Activated CD8-positive, alpha-beta memory T cell treated with anti-CD3 and anti-CD28 coated beads, Interleukin-2, amount 50 U/mL, for 48 hours (primary cell): ENCODE measurements at places on chromosomes 13 and 19.

DNA sequence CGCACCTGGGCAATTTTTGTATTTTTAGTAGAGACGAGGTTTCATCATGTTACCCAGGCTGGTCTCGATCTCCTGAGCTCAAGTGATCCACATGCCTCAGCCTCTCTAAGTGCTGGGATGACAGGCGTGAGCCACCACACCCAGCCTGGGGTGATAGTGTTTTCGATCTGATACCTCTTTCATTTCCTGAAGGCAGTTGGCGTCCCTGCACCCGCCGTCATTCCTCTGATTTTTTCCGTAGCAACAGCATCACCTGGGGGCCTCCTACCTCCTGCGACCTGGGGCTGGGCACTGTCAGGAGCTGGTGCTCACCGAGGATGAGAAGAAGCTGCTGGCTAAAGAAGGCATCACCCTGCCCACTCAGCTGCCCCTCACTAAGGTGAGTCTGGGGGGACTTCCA lies 10.8 kb downstream of the CREB3L3 start:
- no peak for DNase-seq

DNA sequence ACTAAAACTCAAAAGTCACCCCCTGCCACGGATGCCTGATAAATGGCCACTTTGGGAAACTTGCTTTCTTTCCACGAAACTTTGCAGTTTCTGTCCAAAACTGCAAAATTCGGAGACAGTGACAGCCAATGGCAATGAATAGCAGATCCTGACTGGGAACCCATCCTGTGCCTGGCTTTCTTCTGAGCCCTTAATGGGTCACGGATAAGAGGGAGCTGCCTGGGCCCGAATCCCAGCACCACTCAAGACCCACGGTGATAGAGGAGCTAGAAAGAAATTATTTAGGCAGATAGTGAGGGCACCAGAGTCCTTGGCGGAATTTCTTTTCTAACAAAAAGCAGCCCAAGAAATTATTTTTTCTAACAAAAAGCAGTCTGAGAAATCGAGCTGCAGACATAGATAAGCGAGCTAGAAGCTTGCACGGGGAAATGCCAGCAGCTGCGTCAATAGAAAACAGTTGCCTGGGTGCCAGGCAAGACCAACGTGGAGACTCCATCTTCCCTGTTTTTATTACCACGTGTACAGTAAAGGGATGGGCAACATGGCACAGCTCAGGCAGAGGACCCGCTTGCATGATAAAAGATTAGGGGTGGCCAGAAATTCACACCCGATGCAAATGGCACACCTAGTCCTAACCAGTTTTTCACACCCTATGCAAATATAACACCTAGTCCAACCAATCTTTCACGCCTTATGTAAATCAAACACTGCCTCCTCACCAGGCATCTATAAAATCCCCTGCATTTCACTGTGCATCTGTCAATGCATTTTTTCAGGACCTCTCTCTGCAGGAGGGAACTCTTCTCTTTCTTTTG lies 7.1 kb upstream of the HSH2D start:
- DNase-seq, result no peak

DNA sequence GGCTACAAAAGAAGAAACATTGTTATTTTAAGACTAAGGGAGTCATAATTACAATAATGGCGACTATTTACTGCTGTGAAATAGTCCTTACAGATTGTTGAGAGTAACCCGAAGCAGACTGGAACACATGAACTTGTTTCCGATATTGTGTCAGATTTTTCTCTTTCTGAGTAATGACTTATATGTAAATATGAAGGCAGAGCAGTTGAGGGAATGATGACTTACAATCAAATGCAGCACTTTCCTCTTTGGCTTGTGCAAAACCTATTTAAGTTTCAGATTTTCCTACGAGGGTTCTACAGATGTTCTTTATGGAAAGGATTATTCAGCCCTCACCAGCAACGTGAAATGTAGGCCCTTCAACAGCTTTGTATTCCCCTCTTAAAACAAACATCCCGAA lies 198.6 kb downstream of the RGCC start:
- DNase-seq, result no peak

- DNase-seq, result no peak
These were observed 2.3 kb downstream of the CD209 start for GRCh38 chr19:7744871-7745650.

- no peak for DNase-seq
These were observed 9.7 kb downstream of the MIDN start for GRCh38 chr19:1258163-1258492.

- no peak for DNase-seq
These were observed 1.1 kb upstream of the MED26 start for GRCh38 chr19:16628984-16629691.

DNA sequence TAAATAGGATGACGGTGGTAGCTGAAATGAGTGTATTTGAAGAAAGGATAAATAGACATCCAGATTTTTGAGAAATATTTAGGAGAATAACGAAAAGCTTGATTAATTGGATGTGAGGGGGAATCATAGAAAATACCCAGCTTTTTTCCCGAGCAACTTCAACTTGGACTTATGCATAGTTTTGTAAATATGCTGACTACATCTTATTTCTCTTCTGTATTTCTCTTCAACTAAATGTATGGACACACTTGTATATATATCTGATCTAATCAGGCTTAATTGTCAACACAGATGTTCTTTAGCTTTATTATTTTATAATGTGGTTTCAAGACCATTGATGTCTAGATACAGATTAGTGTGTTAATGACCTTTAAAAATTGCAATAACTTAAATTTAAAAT lies 685.0 kb downstream of the SLITRK1 start:
- no peak for DNase-seq

DNA sequence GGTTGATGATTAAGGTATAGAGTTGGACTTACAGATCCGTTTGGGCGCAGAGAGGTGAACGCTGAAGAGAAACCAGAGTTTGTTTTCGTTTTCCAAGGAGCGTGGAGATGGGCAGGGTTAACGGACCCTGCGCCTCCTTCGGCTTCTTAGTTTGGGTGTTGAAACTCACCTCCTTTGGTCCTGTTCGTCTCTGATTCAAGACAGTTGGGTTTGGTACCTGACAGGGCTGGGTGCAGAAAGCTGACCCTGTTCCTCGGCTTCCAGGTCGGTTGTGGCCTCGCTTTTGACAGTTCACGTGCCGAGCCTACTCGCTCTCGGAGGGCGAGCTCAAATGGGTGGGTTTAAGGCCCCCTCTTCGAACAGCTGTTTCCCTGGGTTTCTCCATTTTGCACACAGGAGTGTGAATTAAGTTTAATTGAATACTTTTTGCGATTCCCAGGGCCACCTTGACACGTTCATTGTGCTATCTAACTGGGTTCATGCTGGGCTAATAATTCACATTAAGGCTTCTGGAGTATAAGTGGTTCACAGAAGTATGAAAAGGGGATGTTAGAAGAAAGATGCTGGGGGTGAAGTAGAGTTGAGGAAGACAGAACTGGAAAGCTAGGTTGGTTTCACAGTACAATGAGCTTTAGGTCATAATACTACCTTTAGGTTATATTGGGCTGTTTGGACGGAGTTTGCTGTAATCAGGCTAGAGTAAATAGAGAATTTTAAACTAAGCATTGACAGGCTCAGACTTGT lies 638 bp downstream of the USPL1 start:
- DNase-seq, result peak; percentile 62

- no peak for DNase-seq
These were observed 112.9 kb upstream of the CACNA1A start for GRCh38 chr19:13619203-13619632.

GRCh38 chr19:33385956-33386355 lies 12.4 kb downstream of the CEBPG start:
- no peak for DNase-seq

DNA sequence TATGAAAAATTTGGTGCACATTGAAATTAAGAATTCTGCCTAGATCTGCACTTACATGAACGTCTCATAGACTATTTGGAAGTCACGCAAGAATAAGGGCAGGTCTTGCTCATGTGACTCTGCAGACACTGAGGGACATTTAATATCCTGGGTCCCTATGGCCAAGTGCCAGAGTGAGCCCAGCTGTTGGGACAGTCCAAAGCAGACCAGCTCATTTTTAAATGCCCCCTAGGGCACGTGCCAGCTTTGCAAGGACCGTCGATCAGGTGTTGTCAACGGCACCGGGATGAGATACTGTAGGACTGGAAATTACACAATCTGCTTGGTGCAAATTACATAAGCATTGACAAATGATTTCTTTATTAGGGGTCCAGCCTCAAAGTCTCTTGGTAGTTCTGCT lies 293.6 kb downstream of the TEX29 start:
- DNase-seq, result no peak

GRCh38 chr13:112907871-112908331 lies 61.1 kb upstream of the MCF2L start:
- DNase-seq, result no peak

- no peak for DNase-seq
These were observed 323.7 kb downstream of the MTUS2 start for GRCh38 chr13:29143847-29144246.

- DNase-seq, result no peak
These were observed 2.7 kb upstream of the RPS16 start for GRCh38 chr19:39438270-39438934.

DNA sequence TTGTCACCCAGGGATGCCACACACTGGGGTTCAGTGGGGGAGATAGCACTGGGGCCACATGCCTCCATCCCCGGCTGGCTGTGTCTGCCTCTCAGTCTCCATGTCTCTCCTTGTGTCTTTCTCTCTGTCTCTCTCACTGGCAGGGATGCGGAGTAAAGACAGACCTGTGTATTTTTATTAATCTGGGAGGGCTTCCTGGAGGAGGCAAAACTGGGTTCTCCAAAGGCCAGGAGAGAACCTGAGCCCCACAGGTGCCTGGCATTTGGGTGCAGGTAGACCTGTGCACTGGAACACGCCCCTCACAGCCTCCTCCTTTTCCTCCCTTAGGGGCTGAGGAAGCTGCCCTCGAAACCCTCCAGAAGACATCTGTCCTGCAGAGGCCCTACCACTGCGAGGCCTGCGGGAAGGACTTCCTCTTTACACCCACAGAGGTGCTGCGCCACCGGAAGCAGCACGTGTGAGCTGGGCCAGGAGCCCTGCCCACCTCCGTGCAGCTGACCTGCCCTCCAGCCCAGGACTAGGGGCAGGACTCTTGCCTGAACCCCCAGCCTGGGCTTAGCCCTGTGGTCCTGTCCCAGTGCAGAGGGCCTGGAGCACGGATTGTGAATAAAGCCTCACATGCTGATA lies 32.7 kb downstream of the DHX34 start:
- no peak for DNase-seq

- no peak for DNase-seq
These were observed 59.4 kb downstream of the WTIP start for GRCh38 chr19:34540811-34541557.

DNA sequence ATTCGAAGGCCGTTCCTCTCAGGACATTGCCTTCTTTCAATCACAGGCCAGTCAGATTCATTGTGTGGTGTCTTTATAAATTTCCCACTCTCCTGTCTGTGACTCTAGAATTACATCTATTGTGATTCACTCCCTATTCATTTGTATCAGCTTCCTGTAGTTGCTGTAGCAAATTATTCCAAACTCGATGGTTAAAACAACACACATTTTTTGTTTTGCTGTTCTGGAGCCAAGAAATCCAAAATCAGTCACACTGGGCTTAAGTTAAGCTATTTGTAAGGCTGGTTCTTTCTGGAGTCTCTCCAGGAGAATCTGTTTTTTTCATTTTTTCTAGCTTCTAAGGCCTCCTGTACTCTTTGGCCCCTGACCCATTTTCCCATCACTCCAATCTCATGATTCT lies 1487.0 kb upstream of the SLC10A2 start:
- no peak for DNase-seq

DNA sequence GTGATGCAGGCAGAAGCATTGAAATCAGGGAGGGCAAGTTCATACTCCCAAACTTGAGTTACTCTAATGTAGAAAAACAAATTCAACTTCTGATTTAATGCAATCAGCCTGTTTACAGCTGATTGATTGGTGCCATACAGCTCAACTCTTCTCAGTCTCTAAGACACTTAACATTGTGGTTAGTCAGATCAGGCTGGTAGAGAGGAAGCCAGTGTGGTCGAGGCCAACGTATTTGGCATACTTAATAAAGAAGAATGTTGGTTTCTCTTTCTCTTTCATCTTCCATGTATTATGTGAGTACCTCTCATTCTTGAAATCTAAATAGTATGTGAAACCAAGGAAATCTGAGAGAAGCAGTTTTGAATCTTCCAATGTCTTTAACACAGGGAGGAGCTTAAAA lies 255.0 kb upstream of the SLITRK1 start:
- DNase-seq, result no peak

DNA sequence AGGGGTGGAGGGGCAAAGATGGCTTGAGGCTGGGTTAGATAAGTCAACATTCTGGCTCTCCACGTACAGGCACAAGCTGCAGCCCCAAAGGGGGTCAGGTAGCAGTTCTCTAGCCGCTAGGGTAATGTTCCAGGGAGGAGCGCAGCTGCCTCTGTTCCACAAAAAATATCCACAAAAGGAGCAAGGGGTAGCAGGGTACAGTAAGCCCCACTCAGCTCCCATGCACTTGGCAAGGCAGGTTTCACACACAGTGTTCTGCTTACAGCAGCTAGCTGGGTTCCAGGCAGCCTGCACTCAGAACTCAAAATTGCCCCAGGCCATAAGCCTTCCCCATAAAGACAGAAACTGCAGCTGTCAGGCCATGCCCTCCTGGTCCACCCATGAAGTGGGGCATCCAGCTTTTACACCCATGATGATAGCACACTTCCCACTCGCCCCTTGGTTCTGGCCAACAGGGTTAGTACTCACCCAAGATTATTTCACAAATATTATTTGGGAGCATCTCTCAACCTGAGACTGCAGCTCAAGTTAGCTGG lies 130.0 kb downstream of the CYSLTR2 start:
- no peak for DNase-seq

- no peak for DNase-seq
These were observed 206.7 kb upstream of the ARGLU1 start for GRCh38 chr13:106774621-106775020.

GRCh38 chr13:91399189-91400062 lies 1.0 kb downstream of the GPC5 start:
- DNase-seq, result peak; percentile 57

DNA sequence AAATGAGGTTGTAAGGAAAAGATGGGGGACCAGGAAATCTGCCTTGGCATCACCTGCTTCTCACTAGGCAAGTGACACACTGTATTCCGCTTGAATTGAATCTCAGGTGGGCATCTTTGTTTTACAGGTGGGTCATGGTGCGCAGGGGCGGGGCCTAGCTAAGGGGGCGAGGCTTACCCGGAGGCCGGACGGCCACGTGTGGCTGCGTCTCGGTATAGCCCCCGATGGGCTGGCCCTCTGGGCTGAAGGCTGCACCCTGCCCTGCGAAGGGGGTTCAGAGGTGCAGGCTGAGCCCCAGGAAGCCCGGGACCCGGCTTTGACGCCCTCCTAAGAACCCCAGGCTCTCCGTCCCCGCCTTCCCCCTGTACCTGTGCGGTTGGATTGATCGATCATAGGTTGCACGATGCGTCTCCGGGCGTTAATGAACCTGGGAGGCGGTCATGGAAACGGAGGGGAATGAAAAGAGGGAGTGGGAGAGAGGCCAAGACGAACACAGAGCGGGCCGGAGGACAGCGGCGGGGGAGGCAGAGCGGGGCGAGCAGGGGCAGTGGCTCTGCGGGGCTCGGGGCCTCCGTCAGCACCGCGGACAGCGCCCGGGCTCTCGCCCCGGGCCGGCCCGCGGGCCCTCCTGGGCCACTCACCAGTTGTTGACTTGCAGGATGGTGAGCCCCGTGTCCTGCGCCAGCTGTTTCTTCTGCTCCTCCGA lies 12.5 kb downstream of the MEIS3 start:
- no peak for DNase-seq
